Dermis microvascular lymphatic vessel endothelial cell (primary cell): ENCODE measurements at places on chromosomes 7 and 10.

DNA sequence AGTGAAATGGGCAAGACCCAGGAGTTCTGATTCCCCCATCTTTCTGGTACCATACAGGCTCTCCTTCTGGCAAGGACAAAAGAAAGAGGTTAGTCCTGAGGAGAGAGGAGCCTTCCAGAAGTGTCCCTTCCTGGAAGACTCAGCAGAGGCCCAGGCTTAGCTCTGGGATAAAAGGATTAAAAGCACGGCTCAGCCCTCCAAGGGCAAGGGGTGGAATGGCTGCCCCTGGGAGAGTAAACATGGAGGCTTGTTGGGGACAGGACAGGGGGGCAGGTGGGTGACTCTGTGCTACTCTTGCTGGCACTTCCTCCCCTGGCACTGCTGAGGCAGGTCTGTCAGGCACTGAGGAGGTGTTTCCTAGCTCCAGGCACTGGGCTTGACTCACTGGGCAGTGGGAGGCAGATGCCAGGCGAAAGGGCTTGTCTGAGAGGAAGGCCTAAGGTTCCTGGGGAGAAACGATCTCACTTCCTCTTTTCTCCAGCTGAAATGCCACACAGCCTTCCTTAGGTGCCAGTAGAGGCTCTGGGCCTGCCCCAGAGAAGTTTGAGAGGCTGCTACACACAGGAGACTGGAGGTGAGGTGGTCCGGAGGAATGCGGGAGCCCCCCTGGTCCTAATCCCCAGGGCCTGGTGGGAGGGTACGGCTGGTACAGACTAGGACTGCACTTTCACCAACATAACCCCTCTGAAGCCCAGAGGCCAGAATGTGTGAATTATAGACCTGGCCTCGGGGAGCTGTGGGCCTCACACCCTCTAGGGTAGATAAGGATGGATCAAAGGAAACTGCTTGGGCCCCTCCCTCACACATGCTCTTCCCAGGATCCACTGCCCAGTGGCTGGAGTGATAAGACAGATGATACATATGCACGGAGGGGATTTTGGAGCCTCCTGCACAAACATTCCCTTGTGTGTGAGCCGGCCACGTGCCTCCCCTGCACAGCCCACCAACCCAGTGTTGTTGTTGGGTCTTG, 63.2 kb upstream of the PODXL start:
- DNase-seq, result peak; percentile 50

- DNase-seq, result no peak
These were observed 236.2 kb downstream of the SKIDA1 start for GRCh38 chr10:21289271-21289670.

DNA sequence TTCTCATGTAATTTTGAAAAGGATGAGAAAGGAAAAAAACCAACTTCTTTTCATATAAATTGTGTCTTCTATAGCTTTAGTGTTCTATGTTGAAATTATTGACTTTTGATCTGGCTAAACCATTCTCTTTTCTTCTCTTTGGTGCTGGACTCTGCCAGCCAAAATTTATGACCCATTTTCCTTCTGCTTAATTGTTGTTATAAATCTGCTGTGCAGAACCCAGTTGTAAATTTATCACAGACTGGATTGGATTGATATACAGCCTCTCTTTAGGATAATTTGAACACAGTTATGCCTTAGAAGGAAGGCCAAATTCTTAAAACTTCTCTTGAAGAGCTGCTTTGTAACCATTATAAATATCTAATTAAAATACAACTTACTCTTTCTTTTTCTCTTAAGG, 93.8 kb downstream of the PARP12 start:
- no peak for DNase-seq

- no peak for DNase-seq
These were observed 3.6 kb upstream of the ALOX5 start for GRCh38 chr10:45370202-45370955.

GRCh38 chr7:84829719-84830118, 357.1 kb downstream of the SEMA3D start:
- no peak for DNase-seq

- DNase-seq, result no peak
These were observed 209.3 kb upstream of the IMMP2L start for GRCh38 chr7:111771638-111772037.
